Jurkat, Clone E6-1 (cell line): ENCODE measurements at places on chromosomes 6 and 20.

DNA sequence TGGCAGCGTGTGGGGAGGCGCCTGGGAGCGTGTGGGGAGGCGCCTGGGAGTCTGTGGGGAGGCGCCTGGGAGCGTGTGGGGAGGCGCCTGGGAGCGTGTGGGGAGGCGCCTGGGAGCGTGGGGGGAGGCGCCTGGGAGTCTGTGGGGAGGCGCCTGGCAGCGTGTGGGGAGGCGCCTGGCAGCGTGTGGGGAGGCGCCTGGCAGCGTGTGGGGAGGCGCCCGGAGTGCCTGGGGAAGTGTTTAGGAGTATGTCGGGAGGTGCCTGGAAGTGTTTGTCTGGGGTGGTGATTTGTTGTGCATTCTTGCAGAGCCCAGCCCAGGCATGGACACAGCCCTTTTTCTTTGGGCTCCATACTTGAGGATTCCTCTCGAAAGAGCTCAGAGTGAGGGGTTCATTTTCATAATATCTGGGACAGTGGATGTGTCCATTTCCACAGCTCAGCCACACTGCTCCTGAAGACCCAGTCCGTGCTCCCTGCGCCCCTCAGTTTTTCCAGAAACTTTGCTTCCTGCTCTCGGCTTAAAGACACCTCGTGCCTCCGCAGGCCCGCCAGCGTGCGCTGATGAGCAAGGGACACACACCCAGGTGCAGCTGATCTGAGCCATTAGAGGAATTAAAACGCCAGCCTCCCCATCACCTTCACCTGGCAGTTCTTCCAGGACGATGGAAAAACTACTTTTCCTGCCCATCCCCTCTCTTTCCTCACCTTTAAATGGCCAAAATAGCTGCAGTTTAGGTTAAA lies 172.2 kb upstream of the THBS2 start:
- no peak for DNase-seq

GRCh38 chr20:22070610-22071058 lies 365.2 kb downstream of the PAX1 start:
- no peak for DNase-seq

GRCh38 chr6:21847711-21848480 lies 254.3 kb downstream of the SOX4 start:
- no peak for DNase-seq

GRCh38 chr6:48486876-48487275 lies 375.9 kb upstream of the PTCHD4 start:
- DNase-seq = no peak

GRCh38 chr6:29255530-29255929 lies 46.0 kb upstream of the OR14J1 start:
- DNase-seq = no peak

DNA sequence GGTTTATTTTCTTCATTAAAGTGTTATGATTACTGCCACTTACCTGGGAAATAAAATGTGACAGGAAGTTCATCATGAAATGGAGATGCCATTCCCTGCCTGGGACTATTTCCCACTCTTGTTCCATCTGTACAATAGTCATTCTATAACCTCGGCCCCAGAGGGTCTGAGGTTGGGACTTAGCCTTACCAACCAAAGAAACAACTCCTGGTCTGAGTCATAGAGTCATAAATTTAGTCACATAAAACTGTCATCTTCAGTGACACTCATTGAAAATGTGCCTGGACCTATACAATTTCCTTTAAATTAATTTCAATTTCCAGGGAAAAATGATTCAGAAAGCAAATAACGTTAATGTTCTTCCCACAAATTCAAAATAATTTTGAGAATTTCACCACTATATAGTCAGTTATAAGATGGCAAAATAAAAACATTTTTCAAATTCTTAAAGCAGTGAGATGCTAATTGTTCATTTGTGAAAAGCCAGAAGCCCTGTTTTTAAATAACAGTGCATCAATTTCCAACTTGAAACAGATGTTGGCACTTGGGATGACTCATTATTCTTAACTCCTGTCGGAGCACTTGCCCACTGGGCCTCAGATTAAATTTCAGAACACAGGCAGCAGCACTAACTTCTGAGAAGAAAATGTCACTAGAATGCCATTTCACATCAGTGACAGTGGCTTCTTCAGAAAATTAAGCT lies 201.2 kb upstream of the SMLR1 start:
- DNase-seq = no peak

DNA sequence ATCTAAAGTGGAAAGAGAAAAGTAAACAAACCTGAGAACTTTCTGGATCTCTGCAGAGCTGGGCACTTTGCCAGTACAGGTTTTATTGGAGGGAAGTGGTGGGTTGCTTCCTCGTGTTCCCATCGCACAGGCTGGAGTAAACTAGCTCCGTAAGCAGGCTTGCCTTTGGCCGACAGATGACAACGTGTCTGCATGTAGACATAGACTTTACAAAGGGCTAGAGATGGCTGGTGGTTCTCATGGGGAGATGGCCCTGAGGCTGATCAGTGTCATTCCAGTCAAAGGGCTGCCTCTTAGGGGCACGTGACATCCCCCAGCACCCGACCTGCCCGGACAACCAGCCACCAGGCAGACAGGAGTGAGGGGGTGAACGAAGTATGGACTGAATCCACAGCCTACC lies 98.8 kb downstream of the YTHDF1 start:
- DNase-seq = no peak

GRCh38 chr20:43584448-43585136 lies 6.1 kb upstream of the IFT52 start:
- no peak for DNase-seq

- no peak for DNase-seq
Measured at GRCh38 chr6:154566866-154567265, 56.4 kb upstream of the CNKSR3 start.

GRCh38 chr20:19893356-19893755 lies 123.8 kb upstream of the NAA20 start:
- DNase-seq = no peak

GRCh38 chr20:47914792-47915191 lies 129.5 kb upstream of the SULF2 start:
- DNase-seq = no peak

GRCh38 chr6:26258212-26258977 lies 106.6 kb upstream of the BTN3A2 start:
- no peak for DNase-seq

DNA sequence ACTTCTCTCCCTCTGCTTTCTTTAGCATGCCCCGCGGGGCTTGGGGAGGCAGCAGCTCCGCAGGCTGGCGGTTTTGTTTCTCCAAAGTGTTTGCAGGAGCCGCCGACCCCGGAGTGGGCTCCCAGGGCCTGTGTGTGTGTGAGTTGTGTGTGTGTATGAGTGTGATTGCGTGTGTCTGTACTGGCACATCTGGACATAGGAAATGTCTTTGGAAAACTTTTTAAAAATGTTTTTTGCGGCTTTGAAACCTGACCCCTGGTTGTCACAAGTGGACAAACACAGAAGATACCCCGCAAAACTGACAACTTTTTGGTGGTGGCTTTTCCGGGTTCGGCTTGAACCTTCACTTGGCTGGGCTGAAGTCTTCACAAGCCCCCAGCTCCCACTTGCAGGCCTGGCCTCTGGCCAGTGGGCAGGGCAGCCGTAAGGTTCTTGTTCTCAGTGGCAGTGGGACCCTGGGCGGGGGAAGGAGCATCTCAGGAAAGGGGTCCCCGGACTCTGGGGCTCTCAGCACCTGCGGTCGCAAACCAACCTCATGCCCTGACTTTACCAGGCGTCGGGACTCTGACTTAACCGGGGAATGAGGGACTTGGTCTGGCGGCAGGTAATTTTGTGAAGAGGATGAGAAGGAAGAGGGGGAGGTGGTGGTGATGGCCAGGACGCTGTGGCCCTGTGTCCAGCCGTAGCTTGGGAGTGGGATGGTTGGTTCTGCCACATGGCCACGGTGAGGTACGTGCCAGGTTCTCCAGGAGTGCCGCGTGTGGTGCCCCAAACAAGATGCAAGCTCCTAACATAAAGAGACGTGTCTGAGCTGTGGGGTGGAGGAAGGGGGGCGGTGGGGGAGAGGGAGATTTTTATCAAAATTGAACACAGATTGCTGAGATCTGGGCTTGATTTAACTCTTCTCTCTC lies 619 bp downstream of the DAAM2 start:
- DNase-seq = no peak

GRCh38 chr6:134436950-134437349 lies 119.0 kb upstream of the SGK1 start:
- no peak for DNase-seq

GRCh38 chr6:81215092-81215432 lies 537.4 kb downstream of the TENT5A start:
- no peak for DNase-seq

- DNase-seq = no peak
Measured at GRCh38 chr6:98498866-98499265, 335.5 kb upstream of the POU3F2 start.

DNA sequence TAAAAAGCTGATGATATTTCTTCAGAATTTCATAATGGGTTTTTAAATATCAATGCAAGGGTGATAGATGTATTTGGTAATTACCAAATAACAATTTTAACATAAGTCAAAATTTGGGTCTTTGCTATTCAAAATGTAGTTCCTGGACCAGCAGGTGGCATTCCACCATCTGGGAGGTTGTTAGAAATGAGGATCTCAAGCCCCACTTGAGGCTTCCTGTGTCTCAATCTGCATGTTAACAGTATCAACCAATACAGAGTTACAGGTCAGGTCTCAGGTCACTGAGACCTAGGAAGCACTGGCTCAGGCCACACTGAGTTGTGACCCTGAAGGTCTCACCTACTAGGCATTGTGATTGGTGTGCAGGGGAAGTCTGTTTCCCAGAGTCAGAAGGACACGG lies 57.2 kb upstream of the MTRF1L start:
- peak; percentile 0 for DNase-seq

DNA sequence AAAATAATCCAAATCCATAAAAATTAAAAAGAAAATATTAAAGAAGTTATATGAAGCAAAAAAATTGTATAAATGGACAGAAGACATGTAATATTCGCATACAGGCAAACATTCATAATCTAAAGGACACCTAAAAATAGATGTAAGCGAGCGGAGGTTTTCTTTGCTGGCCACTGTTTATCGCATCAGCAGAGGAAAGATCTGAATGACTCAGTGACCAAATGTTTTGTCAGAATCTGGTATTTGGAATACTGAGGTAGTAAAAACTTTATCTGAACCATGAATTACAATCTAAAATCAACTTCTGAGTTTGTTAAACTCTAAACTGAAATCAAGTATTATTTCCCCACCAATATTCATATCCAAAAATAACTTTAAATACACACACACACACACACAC lies 7.8 kb downstream of the TSPYL4 start:
- no peak for DNase-seq

DNA sequence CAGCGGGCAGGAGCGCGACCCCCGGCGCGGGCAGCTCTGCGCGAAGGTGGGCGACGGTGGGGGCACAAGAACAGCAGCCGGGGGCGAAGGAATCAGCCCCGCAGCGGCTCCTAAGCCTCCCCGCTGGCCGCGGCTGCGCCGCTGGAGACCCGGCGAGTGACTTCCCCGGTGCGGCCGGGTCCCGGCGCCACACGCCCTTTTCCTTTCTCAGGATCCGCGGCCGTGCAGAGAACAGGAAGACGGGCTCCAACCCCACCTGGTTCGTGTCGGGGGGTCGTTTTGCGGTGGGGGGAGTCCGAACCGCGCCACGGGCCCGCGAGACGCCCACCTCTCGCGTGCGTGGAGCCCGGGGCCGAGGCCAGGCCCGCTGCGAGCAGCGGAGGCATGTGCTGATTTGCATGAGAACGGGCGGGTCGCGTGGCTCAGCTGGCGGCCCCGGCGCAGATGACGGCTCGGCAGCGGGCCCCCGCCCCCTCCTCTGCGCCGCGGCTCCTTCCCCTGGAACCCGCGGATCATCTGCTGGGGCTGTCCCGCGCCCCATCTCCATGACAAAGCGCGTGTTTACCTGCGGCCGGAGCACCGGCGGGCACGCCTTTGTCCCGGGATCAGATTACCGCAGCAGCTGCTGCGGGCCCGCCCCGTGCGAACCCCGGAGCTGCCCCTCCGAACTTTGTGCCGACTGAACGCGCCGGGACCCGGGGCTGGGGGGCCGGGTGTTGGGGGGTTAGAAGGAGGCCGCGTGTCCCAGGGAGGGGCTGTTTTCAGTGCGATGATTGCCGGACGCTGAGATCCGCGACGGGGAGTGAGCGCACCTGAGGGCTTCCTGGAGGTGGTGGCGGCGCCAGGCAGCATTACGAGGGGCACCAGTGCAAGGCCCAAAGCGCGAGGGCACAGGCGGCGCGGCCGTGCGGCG lies 4.9 kb upstream of the DLL1 start:
- DNase-seq = no peak

GRCh38 chr6:38510205-38510604 lies 129.5 kb downstream of the BTBD9 start:
- DNase-seq = no peak

- DNase-seq = no peak
Measured at GRCh38 chr20:297925-298775, 780 bp downstream of the ZCCHC3 start.

DNA sequence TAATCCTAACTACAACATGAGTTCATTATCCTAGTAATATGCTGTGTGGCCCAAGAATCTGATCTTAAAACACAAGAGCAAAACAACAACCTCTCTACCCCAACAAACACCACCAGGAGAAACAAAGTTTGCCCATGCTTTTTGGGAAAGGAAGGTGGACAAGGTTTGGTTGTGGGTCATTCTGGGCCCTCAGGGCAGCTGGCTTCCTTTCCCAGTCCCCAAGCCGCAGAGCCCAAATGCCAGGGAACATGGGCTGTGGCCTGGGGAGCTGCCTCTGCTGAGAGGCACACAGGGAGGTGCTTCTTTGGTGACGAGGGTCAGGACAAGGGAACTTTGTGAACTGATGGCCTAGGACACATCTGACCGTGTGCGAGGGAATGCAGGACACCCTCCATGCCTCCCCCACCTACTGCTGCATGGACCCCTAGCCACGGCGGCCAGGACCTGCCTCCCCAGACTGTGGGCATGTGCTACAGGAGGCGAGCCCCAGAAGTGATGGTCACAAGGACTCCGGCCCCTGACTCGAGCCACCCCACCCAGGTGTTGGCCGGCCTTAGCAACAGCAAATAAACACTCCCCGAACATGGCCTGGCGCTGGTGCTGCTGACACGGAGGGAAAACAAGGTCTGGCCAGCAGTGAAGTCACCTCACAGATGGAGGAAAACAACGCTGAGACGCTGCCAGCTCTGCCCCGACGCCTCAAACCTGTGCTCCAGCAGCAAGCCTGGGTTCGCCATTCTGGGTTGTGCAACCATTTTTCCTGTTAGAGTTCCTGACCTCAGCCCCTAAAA lies 55.6 kb downstream of the RRBP1 start:
- no peak for DNase-seq

GRCh38 chr20:5003626-5004025 lies 2.3 kb upstream of the SLC23A2 start:
- DNase-seq = no peak

- DNase-seq = no peak
Measured at GRCh38 chr6:109446072-109446471, 5.5 kb downstream of the SMPD2 start.

- DNase-seq = no peak
Measured at GRCh38 chr6:114735025-114735735, 392.4 kb upstream of the HS3ST5 start.

GRCh38 chr6:43078691-43079090 lies 2.6 kb downstream of the PTK7 start:
- DNase-seq = no peak
